CD4-positive, alpha-beta T cell treated with Interferon gamma for 1 hour (primary cell): ENCODE measurements at places on chromosomes 16 and 17.

DNA sequence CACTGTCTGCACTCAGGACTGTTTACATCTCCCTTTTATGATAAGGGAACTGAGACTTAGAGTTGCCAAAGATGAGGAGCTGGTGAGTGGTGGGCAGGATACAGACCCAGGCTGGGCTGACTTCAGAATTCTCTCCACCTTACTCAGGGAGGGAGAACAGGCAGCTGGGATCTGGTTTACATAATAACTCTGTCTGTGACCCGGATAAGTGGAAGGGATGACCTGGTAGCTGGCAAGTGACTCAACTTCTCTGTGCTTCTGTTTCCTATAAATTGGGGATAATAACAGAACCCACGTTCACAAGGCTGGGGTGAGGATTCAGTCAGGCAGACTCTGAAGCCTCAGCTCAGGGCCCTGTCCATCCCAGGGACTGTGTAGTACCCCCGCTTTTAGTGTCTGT, 2.6 kb downstream of the SNX20 start:
- DNase-seq = peak; percentile 36

DNA sequence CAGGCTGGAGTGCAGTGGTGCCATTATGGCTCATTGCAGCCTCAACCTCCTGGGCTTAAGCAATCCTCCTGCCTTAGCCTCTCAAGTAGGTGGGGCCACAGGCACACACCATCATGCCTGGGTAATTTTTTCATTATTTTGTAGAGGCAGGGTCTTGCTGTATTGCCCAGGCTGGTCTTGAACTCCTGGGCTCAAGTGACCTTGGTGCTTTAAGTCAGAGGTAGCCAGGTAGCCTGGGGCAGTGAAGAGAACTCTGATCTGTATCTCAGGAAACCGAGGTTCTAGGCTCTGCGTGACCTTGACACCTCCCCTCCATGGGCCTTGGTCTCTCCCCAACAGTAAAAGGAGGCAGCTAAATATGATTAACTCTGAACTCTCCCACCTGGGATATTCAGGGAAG, 3.4 kb downstream of the CTF1 start:
- DNase-seq = no peak

- no peak for DNase-seq
Observed at GRCh38 chr16:61937646-61938045, 98.6 kb downstream of the CDH8 start.

DNA sequence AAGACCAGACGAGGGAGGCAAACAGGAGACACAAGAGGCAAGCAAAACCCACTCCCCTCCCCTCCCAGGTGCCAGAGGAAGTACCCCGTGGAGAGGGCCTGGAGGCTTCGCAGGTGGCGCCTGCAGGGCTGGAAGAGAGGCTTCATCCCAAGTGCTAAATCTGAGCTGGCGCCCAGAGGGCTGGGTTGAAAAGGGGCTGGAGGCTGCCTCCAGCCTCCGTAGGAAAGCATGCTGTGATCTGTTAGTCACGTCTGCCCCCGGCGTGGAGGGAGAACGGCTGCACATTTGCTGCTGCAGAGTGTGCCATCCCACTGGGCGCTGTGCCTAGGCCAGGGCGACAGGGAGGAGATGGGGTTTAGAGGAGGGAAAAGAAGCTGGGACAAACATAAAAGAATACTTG, 16.9 kb downstream of the RPH3AL start:
- no peak for DNase-seq

DNA sequence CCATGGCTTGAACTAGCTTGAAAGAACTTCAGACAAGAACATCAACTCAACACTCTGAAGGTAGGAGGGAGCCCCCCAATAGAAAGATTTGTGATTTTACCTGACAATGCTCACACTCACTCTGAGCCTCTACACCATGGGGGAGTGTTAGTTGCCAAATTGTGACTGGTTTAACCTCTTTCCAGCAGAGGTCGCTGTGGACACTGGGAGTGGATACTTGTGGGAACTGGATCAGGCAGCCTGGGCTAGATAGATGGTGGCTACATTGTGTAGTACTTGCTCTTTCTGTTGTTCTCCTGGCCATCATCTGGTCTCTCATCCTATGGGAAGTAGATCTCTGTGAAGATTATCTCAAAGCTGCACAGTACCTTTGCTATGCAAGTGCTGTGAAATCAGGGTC, 2.9 kb downstream of the SMPD3 start:
- DNase-seq = peak; percentile 36

DNA sequence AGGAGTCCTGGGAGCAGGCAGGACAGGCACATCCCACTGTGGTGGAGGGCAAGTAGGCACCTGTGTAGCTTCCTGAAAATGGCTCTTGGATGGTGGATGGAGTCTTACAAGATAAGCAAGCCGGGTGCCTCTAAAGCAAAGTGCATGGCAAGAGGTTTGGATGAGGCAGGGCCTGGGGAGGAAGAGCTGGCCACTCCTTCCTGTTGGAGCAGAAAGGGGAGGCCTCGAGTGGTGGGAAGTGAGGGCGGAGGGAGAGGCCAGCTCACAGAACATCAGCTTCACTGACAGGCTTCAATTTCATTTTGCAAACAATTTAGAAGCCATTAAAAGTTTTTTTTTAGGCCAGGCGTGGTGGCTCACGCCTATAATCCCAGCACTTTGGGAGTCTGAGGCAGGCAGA, 31.0 kb downstream of the CD300A start:
- DNase-seq = no peak

GRCh38 chr17:59899099-59899498, 6.2 kb downstream of the RPS6KB1 start:
- DNase-seq = no peak

GRCh38 chr16:50408001-50408561, 39.3 kb upstream of the BRD7 start:
- no peak for DNase-seq

DNA sequence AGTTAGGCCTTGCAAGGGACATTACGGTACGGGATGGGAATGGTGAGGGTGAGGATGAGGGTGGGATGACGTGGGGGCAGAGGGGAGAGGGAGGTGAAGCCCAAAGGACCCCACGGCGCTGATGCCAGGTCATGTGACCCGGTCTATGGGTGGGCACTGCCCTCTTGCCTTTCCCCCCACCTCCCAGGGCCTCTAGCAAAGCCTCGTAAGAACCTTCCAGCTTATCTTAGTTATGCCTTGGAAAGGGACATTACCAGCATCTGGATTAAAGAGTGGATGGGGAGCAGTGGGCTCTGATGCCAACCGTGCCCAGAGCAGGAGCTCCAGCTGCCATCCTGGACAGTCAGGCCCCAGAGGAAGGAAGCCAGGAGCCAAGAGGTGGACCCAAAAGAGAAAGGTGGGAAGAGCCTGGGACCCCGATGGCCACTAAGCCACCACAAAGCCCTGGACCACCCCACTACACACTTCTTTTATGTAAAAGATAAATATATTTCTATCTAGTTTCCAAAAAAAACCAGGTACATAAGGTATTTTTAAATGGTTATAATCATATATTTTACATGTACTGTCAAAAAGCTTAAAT, 40.9 kb downstream of the TK2 start:
- no peak for DNase-seq

DNA sequence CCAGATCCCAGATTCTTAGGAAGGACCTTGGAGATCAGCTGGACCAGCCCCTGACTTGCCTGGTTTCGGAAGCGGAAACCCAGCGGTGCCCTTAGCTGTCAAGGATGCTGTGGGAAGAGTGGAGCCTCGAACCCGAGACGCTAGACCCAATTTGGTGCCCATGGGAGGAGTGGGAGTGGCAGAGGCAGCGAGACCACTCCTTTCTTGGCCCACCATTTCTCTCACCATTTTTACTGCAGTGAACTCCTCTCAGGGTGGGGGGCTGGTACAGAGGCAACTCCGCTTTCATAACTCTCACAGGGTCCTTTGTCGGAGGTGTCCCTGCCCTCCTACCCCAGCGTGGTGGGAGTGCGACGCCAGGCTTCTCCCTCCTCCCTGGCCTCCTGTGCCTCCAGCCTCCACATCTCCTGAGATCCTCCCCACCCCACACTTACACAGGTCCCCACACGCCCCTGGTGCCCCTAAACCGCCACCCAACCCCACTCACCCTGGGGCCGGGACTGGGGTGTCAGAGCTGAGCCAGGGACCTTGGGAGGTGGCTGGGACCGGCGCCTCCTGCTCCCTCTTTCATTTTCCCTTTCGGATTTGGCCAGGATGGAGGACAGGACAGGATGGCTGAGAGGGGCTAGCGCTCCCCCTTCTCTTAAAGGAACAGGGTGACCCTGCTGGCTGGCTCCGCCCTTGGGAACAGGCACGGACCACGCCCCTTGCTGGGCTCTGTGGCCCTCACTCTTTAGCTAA, at the start of gene GJD3:
GJD3 (minus strand) TSS at position 617 of the 741 bp plus-strand sequence. CDS start 922 bp downstream, outside the sequence.
- no peak for DNase-seq
